Right renal cortex interstitium (tissue), 3 donors: ENCODE measurements at places on chromosomes 16 and 17. TPM values are rescaled to one million over a fixed set of nuclear protein-coding genes. Genes with fewer than 3 reads are reported as not detected.

The ACAP1 gene
- 4.6 TPM for polyA plus RNA-seq

- DNase-seq = no peak
These were observed 7.6 kb upstream of the CSNK1D start for GRCh38 chr17:82281076-82281475.

DNA sequence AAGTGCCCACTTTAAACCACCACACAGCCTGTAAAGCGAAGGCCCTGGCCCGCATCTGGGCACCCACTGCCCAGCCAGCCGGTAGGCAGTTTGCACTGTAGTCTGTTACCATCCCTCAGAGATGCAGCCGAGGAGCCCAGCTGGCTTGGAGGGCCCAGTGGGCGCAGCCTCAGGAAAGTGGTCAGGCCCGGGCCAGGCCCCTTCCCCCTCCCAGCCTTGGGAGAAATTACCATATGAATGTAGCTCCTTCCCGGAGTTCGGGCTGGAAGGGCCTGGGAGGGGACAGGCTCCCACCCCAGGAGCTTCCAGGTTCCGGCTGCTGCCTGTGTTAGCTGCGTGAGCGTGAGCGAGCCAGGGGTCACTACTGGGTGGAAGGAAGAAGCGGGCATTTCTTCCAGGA is 325.4 kb downstream of the SEC14L1 start:
- no peak for DNase-seq

DNA sequence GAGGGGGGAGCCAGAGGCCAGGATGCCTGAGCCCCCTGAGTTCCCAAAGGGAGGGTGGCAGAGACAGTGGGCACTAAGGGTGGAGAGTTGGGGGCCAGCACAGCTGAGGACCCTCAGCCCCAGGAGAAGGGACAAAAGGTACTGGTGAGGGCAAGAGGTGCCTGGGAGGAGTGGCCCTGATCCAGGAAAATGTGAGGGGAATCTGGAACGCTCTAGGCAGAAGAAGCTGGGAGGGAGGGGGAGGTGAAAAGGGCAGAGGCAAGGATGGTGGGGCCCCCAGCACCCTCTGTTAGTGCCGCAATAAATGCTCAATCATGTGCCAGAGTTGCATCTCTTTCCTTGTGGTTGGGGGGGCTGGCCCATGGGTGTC is 1.1 kb downstream of the TCAP start:
- DNase-seq = no peak

GRCh38 chr16:67931712-67932461 is at the start of gene CTRL:
CTRL (minus strand) TSS chr16:67931862; CDS start chr16:67931852, 10 bp downstream.
- DNase-seq = no peak

GRCh38 chr17:48578616-48579470 is 693 bp upstream of the HOXB4 start:
- DNase-seq = no peak

GRCh38 chr16:12170103-12171040 is 193.8 kb downstream of the SNX29 start:
- DNase-seq = no peak

- no peak for DNase-seq
These were observed 5.9 kb upstream of the CDIP1 start for GRCh38 chr16:4544473-4544872.

The EVPLL gene
- polyA plus RNA-seq = 0.37 TPM

The MARVELD3 gene
- polyA plus RNA-seq = 13.9 TPM

The LITAFD gene
- polyA plus RNA-seq = not detected

DNA sequence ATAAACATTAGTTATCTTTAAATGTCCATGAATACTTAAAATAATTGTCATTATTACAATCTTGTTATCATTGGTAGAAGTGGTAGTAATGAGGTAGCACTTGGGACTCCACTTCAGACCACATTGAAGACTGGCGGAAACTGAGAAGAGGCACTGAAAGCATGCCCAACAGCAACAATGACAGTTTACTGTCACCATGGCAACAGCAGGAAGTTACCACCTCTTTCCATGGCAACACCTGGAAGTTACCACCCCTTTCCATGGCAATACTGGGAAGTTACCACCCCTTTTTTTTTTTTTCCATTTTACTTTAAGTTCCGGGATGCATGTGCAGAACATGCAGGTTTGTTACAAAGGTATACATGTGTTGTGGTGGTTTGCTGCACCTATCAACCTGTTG is 494.9 kb upstream of the RBFOX1 start:
- no peak for DNase-seq

The ABHD15 gene
- 7.1 TPM for polyA plus RNA-seq

The CTU2 gene
- polyA plus RNA-seq = 8.7 TPM

The PRRT2 gene
- polyA plus RNA-seq = 8.4 TPM

The AURKB gene
- 28.6 TPM for polyA plus RNA-seq

DNA sequence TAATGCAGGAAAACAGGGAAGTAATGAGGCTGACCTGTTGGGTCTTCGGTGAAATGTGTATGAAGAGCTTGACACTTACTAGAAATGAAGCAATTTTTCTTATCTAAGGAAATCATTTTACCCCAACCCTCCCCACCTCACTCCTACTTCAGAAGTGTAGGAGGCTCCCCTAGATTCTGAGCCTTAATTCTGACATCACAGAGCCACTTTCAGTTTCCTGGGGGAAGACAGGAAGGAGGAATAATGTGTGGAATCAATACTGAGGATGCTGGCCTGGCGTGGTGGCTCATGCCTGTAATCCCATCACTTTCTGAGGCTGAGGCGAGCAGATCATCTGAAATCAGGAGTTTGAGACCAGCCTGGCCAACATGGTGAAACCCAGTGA is 20.3 kb downstream of the FBRS start:
- DNase-seq = no peak

DNA sequence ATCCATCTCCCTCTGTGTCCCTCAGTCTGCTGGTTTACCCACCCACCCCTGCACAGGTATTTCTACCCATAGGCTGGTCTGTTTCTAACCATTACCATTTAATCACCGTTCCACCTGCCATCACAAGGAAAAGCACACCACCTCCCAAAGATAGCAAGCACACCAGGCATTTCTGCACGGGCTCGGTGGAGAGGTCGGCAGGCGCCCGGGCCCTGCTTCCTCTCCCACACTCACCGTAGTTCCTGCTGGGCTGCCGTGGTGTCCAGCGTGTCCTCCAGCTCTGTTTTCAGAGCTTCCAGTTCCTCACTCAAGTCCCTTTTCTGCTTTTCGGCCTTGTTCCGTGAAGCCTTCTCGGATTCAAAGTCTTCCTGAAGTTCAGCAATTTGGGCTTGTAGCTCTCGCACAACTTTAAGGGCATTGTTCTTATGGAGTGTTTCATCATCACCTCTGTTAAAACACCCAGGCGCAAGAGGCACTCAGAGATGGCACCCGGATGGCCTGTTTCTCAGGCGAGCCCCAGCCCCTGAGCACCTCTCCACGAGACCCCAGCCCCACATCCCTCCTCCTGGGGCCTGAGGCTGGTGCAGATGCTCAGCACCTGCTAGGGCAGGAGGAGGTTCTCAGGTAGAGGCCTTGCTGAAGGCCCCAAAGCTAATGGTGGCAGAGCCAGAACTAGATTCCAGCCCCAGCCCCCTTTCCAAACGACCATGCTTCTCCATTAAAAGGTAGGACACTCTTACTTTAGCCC is 69.0 kb downstream of the NDEL1 start:
- DNase-seq = no peak

The ALDOC gene
- polyA plus RNA-seq = 26.9 TPM

DNA sequence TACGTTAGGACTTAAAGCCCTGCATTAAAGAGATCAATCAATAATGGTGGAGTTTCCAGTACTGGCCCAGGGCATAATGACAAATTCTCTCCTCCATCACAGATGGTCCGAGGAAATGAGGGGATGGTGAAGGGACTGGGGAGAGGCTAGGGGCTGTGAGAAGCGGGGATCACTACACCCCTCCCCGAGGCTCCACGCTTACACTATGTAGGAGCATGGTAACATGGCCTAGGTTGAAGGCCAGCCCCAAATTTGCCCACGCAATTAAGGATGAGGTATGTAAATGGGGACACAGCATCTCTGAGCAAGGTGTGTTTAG is 8.0 kb upstream of the AKTIP start:
- DNase-seq = no peak

The DPEP3 gene
- not detected for polyA plus RNA-seq

The CALB2 gene
- 0.69 TPM for polyA plus RNA-seq

DNA sequence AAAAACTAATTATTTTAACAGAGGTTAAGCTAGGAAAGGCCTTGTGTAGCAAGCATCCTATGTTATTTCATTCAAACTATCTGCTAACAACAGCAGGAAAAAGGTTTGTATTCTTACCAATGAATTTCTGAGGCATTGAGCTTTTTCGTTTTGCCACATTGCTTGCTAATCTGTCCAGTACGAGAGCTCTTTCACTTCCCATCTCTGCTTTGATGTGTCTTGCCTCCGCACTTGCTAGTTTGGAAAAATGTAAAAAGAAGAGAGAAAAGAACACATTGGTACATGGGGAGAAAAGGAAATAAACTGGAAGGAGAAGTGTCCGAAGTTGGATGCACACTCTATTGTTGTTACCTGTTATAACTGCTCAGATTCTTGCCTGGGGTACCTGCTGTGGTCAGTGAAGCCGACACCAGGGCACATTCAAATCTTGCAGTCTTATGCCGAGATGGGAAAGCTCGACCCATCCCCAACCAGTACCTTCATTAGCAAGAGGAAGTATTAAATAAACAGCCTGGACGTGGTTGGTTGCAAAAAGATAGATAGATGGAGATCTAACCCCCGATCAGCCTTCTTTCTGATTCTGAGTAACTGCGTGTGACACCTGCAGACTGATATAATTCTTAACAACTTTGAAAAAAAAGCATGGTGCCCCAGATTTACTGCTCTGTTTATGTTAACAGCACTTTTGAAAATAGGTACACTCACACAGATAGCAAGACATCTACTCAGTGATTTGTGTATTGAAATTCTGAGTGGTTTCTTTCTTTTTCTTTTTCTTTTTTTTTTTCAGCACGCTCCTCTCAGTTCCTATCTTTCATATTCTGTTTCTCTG is 40.0 kb downstream of the GRB7 start:
- no peak for DNase-seq

The TMIGD1 gene
- 0.98 TPM for polyA plus RNA-seq

DNA sequence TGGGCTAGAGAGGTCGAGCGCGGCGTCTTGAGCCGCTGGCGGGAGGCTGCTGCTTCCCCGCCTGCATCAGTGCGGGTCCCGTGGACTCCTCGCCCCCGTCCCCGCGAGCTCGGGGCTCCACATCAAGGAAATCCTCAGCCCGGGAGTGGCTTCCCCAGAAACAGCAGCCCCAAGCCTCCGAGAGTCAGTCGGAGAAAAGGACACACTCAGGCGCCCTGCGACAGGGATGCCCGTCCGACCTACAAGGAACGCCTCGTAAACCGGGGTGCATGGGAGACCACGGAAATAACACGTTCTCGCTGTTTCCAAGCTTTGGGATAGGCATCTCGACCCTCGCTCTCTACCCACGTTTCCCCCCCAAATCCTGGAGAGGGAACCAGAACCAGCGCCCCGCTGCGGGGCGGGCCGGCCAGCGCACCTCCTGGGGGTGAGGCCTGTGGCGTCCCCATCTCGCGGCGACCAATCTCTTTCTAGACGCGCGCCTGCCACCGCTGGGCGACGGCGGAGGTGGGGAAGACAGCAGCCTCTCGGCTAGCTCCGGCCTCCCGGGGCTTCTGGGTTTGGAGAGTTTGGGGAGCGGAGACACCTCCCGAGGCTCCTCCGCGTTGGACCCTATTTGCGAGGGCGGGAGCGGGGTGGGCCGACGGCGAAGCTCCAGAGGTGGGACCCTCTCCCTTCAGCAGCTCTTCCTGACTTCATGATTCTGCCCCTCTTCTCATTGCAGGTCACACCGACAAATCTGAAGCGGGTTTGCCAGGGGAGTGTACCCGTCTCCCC is 759 bp upstream of the TP53I13 start:
- no peak for DNase-seq

- no peak for DNase-seq
These were observed 69.9 kb downstream of the GSG1L start for GRCh38 chr16:27993587-27993986.

The CDH3 gene
- polyA plus RNA-seq = 59.5 TPM

- no peak for DNase-seq
These were observed 18.1 kb upstream of the FOXJ1 start for GRCh38 chr17:76159157-76159556.

The ABCA6 gene
- 4.4 TPM for polyA plus RNA-seq

The KRT222 gene
- polyA plus RNA-seq = not detected

DNA sequence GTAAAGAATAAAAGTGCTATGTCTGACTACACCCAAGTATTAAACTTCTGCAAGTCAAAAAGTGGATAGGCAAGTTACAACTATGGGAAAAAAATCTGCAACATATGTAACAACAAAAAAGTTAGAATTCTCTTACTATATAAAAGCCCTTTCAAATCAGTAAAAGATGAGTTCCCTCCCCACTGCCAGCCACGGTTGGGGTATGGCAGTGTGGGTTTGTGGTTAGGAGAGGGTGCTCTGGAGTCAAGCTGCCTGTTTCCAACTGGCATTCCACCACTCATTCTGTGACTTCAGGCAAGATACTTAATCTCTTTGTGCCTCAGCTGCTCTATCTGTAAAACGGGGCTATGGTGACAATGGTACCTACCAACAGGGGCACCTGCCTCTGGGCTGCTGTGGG is 26.6 kb upstream of the MFSD6L start:
- no peak for DNase-seq

DNA sequence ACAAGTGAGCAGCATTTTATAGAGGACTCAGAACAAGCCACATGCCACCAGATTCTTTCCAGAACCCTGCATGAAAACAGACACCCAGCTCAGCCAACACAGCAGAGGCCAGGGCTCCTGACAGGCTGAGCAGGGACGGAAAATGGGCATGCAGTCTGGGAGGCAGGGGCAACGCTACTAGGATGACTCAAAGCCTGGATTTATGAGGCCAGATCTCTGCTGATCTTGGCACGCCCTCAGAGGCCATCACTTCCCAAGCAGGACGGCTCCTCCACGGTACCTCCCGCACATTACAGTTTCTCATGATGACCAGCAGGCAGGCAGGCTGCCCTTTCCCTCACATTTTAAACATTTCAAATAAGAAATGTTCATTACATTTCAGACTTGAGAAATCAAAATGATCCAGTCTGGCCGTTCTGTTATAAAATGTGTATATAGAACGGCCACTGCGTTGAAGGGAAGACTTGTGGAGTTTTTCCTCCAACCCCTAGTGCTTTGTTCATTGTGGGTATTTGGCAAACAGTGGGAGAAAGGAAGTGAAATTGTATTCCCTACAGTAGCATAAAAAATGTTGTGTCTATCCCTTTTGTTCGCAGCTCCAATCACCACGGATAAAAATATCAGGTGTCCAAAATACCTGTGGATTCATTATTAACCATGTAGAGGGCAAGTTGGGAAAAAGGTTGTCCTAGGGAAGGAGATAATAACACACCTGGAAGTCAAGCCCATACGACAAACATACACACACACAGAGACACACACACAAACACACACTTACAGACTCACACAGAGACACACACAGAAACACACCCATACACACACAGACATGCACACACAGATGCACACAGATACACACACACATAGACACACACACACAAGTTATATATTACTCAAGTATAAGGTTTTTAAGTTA is 64.8 kb upstream of the ADAMTS18 start:
- no peak for DNase-seq

GRCh38 chr16:66842765-66843164 is 1.4 kb upstream of the CA7 start:
- DNase-seq = no peak

The PLCG2 gene
- 50.2 TPM for polyA plus RNA-seq

- no peak for DNase-seq
These were observed 11.7 kb downstream of the PECAM1 start for GRCh38 chr17:64378890-64379354.

- DNase-seq = no peak
These were observed 12.3 kb downstream of the CHMP6 start for GRCh38 chr17:81003711-81004475.

GRCh38 chr16:15658149-15658548 is 8.1 kb downstream of the NDE1 start:
- no peak for DNase-seq

GRCh38 chr17:17189559-17189958 is 16.6 kb downstream of the PLD6 start:
- DNase-seq = no peak

The ABCC3 gene
- polyA plus RNA-seq = 6.2 TPM

- DNase-seq = no peak
These were observed 4.8 kb downstream of the TBC1D16 start for GRCh38 chr17:80030730-80031410.
